ENCODE measurements at places on chromosomes 12 and 14.
A peak's percentile ranks its signal among the peaks of the same experiment; 100 is the strongest.

DNA sequence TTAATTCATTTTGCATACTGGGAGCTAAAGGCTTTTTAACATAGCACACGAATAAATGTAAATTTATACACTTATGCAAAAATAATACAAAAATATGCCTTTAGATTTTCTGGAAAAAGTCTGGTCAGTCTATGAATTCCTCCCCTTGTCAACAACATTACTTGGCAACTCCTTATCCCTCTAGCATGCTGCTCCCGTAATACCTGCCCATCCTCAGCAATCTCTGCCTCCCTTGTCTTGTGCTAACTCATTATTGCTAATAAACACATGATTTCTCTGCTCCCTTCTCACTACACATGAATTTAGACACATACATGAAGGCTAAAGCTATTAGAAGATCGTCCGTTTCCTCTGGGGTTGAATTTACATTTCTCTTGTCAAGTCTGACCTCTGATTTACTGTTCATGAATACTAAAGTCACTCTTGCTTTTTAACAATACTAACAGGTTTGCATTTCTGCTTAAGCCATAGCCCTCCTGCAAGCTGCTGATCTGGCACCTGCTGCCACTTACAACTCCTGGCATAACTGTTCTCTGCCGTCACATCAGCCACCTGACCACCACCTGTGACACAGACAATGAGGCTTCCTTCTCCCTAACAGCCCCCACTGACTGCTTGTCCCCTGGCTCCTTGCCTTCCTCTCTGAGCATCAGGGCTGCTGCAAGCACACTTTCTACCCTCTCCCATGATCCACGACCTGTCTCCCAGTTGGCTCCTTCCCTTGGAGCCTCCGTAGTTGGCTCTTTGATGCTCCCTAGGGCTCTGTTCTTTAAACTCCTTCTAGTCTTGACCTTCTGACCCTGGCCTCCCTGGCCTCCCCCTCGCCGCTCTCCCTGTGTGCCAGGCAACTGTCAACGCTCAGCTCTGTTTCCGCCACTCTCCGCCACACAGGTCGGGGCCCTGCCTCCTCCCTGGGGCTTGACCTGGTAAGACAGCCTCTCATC, 177.6 kb downstream of the CALM1 start:
- no peak for DNase-seq

GRCh38 chr14:77377502-77377844, 294 bp downstream of the SAMD15 start:
- DNase-seq = no peak

DNA sequence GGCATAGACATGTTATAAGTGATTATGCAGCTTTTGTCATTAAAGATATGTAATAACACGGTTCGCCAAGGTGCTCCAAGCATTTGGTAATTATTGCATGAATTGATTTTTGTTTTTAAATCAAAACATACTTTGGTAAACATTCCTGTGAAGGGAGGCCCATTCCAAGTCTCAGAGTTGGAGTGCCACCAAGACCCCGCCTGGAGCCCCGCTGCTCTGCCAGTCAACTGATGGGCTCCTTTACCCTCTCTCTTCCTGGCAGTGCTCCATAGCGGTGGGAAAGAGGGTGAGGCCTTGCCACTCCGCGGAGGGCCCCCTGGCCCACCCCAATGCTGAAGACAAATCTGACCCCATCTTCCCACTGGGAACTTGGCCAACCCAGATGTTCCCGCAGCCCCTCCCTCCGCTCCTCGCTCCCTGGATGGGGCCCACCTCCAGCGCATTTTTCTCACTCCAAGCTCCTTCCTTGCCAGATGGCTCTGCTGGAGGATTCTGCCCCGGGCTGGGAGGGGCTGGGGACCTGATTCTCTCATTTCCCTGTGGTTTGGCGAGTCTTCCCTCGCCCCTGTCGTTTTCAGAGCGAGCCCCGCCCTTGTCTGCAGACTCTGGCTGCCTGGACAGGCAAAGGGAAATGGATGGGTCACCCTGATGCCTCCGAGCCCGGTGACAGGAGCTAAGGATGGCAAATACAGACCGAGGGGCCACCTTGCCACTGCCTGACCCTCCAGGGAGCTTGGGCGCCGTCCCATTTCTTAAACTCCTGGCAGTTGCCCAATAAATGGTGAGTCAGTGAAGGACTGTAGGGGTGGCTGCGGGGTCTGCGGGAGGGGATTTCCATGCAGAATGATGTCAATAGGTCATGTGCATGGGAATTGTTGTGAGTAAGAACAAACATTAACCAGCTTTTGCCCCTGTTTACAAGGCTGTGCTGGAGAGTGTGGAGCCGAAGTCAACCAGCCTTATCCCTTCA, 9.2 kb upstream of the PAPLN start:
- DNase-seq = no peak

DNA sequence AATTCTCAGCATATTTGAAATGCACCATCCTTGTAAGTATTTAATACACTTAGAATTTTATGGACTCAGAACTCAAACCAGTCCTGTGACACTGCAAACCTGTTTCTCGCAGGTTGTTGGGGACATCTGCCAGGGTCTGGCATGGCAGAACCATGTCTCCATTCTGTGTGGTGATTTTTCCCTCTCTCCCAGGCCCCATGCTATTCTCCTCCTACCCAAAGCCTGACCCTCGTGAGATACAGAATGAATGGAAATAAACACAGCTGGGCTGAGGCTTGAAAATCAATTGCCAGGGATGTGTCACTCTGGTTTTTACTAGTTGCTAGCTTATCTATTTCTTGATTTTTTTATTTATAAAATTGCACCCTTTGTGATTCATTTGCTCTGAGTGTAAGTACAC, 19.8 kb downstream of the TPH2 start:
- DNase-seq = no peak

DNA sequence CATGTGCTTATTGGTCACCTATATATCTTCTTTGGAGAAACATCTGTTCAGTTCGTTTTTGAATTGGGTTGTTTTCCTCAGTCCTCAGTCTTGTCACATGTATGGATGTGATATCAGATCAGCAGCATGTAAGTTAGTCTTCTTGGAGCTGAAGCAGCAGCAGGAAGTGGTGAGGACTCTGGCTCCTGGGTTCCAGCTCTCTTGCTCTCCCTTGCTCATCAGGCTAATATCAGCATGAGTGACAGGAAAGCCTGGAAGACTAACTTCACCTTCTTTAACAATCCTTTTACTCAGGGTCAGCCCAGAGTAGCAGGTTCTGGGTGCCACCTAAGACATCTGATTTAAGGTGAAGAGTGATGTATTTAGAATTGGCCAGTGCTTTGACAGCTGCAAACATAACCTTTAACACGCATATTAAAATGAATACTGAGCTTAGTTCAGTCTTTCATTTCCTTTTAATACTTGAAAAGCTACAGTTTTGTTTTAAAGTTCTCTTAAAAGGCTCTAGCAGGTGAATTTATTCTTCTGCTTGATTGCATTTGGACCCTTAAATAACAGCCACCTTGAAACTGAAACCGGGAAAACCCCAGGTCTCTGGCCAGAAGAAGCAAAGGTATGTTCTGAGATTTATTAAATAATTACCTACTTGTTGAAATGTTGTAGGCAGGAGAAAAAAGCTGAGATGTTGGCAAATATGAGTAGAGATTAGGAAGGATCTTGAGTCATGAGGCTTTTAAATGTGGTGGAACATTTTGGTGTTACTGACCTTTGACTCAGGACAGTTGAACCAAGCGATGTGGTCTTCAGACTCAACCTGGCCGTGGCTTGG, 54.3 kb downstream of the DRAM1 start:
- no peak for DNase-seq

GRCh38 chr12:54082397-54082892, 28.8 kb downstream of the HOXC4 start:
- DNase-seq = no peak

GRCh38 chr14:74685056-74685455, 27.8 kb downstream of the AREL1 start:
- no peak for DNase-seq

GRCh38 chr14:102554821-102555819, 37.3 kb upstream of the RCOR1 start:
- DNase-seq = peak; percentile 33

DNA sequence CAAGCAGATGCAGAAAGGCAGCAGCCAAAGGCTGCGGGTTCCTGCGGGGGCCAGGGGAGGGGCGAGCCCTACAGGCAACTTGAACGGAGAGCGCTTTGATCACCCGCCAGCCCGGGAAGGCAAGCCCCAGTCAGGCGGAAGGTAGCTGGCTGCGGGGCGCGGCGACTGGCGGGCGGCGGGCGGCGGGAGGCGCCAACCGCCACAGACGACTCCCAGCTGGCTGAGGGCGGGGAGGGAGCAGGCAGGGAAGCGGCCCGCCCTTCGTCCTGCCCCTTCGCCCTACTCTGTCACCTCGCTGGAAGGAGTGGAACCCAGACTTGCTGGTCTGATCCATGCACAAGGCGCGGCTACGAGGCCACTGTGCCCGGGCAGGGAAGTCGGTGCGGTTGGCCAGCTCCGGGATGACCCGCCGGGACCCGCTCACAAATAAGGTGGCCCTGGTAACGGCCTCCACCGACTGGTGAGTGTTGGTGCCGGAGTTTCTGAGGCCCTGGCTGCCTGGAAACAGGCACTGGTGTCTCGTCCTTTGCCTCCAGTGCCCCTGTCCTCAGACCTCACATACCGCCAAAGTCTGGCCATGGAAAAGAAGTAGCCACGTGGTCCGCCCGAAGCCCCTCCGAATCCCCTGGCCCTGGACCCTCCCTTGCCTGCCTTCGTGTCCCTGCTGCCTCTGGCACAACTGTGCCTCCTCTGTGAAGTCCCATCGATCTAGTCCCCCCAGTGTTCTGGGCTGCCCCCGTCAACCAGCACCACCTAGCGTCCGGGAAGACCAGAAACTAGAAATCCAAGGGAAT, 15.4 kb upstream of the CARMIL3 start:
- DNase-seq = peak; percentile 58

DNA sequence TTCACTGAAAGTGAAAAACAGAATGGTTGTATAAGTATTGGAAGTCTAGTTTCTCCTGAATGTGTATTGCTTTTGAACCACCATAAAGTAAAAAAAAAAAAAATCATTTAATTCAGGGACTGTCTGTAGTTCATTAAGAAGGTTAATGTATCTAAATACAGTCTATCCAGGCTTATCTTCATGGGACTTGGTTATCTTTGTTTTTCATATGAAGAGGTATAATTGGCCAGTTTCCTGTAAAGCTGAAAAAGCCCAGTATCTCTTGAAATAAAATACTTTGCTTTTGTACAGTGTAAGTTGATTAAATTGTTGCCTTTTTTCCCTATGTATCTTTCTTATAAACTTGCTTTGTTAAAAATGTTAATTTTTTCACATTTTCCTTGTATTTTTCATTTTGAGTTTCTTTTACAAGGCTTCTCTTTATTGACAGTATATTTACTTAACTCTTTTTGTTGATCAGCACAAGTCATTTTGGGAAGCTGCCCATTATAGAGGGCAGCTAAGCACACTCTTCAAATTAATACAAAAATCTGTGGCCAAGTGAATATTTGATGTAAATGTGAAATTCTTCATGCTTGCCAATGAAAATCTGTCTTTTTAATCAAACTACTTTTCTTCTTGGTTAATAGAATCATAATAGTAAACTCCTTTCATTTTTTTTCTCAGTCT, 156.0 kb downstream of the TMTC3 start:
- no peak for DNase-seq

DNA sequence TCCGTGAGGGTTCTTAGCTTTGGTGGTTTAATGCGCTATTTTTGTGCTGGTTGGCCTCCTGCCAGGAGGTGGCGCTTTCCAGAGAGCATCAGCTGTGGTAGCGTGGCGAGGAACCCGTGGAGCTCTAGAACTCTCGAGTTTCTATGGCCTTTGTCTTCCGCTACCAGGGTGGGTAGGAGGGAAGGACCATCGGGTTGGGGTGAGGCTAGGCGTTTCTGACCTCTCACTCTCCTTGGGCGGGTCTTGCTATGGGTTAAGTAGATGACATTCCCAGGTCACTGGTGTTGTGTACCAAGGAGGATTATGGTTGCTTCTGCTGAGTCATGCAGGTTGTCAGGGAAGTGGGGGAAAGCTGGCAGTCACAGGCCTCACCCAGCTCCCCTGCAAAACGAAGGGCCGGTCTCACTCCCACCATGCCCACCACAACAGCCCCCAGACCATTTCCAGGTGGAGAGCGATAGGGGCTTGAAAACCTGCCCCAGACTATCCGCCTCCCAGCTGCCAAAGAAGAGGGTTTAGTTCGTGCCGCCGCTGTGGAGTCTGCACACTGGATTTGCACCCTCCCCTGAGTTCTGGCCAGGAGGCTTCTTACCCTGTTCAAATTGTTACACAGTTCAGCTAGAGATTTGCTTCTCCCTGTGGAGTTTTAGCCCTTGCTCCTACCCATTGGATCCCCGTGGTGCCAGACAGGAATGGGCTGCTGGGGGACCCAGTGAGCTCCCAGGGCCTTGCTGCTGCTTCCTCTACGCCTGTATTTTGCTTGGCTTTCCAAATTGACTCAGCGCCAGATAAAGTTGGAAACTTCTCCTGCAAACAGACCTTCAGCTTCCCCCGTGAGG, 21.9 kb downstream of the RNFT2 start:
- peak; percentile 17 for DNase-seq

DNA sequence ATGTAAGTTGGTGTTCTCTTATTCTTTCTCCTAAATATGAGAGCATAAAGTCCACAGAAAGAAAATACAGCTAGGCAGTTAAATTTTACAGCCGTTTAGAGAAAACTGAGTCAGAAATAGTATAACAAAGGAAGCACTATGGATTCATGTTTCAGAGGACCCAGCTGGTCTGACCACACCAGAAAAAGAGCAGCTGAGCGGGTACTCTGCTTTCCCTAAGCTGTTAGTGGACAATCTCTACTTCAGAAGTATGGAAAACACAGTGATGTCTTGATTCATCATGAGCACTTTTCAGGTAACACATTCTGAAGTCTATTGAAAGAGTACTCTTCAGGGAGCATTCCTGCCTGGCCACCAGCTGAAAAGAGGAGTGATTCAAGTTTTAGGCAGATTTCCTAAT, 12.4 kb downstream of the PPM1H start:
- DNase-seq = no peak

GRCh38 chr14:24258548-24259265, 4.3 kb downstream of the TGM1 start:
- no peak for DNase-seq

DNA sequence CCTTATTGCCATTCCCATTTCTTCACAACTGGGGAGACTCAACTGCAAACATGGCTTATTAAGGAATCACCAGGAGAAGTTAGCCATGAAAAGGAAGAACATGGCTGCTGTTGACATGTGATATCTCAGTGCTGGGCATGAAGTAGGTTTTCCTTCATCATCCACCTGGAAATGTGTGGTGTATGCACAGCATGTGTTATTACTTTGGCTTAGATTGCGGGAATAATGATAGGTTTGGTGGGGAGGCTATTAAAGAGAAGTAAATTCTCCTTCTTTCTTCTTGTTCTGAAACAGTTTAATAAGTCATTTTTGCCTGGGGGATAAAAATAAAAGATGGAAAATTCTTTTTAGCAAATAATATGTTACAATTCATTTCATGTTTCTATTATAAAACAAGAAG, 23.7 kb upstream of the CLEC14A start:
- DNase-seq = no peak

DNA sequence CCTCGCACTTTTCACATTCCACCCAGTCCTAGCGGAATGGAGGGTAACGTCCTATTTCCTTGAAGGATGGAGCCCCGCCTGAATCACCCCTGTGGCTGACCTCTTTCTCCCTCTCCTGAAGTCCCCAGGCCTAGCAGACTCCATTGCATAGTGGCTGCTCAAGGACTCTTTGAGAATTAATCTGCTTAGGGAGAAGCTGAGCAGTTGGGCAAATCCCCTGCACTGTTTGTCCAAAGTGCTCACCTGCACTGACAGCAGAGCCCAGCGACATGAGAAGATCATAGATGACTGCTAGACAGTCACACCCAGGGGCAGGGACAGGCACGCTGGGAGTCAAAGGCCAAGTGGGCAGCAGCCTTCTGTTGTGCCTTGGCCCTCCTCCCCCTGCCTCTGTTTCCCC, 37.7 kb upstream of the DICER1 start:
- DNase-seq = no peak

Data from stimulated activated CD4-positive, alpha-beta T cell treated with anti-CD3 and anti-CD28 coated beads, Interleukin-12 subunit alpha, Interleukin-12 subunit beta, amount 100 ng/mL, for 48 hours (primary cell).